Karpas-422 (cell line): ENCODE measurements at places on chromosomes 6 and 20. TPM values are rescaled to one million over a fixed set of nuclear protein-coding genes. Genes with fewer than 3 reads are reported as not detected.

SLC29A1 gene
- total RNA-seq = 26.9 and 29.3 TPM in 2 replicates

MOCS3 gene
- total RNA-seq = 4.8 and 5.5 TPM in 2 replicates

CCM2L gene
- 0.36 and 0.78 TPM in 2 replicates for total RNA-seq

SULF2 gene
- not detected in 2 replicates for total RNA-seq

AKAP7 gene
- not detected in 2 replicates for total RNA-seq

HLA-DMA gene
- 325 and 451 TPM in 2 replicates for total RNA-seq

MRPL14 gene
- 80.1 and 82.9 TPM in 2 replicates for total RNA-seq

GRCh38 chr6:55136916-55137315, 37.4 kb upstream of the HCRTR2 start:
- no peak overlapping the region for H3K4me3 ChIP-seq
- H3K27ac ChIP-seq = no peak overlapping the region
- no peak for DNase-seq
- H3K4me1 ChIP-seq = no peaks in the 10 kb centered on the region

GRCh38 chr20:21505161-21505809, 8.6 kb downstream of the NKX2-2 start:
- H3K27ac ChIP-seq = no peak overlapping the region
- H3K36me3 ChIP-seq = no peaks in the 10 kb centered on the region
- no peaks in the 10 kb centered on the region for H3K27me3 ChIP-seq

DNA sequence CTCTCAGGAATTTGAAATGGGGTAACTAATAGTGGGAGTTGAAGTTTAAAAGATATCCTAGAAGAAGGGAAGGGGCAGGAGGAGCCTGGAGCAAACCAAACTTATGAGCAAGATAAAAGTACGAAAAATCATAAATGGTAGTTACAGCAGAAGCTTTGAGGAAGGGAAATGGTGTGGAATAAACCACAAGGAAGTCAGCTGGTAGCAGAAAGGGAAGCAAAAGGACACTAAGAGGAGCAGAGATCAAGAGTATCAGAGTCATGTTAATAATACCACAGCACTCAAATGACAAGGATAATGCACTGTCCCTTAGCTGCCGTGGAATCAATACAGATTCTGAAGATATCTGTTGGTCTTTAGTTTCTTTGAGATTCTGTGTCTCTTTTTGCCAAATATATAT, 44.9 kb upstream of the CCDC28A start:
- no peak for DNase-seq
- no peaks in the 10 kb centered on the region for H3K27me3 ChIP-seq
- H3K27ac ChIP-seq = no peak overlapping the region
- H3K4me3 ChIP-seq = no peak overlapping the region
- H3K36me3 ChIP-seq = no peaks in the 10 kb centered on the region

DNA sequence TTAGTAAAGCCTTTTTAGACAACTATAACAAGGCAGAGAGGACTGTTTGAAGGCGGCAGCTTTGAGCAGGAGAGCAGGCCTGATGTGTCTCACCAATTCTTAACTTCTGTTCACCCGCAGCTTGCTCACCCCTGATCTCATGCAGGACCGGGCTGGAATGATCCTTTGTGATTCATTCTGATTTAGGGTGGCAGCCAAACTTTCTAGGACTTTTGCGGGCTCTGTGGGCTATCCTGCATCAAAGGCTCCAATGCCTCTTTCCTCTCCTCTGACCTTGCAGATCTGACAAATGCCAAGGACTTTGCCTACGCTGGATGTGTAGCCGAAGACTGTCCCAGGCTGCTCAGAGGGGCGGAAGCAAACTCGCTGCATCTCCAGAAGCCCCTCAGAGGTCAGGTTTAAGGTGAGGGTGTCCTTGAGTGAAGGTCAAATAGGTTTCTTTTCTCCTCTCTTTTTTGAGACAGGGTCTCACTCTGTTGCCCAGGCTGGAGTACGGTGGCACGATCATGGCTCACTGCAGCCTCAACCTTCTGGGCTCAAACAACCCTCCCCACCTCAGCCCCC, 72.3 kb downstream of the VEGFA start:
- H3K4me3 ChIP-seq = no peak overlapping the region
- no peak for DNase-seq
- H3K36me3 ChIP-seq = no peaks in the 10 kb centered on the region
- H3K27me3 ChIP-seq = no peaks in the 10 kb centered on the region
- H3K4me1 ChIP-seq = no peaks in the 10 kb centered on the region

GRCh38 chr6:49541210-49541724, 9.2 kb upstream of the C6orf141 start:
- H3K27ac ChIP-seq = no peak overlapping the region
- H3K27me3 ChIP-seq = no peaks in the 10 kb centered on the region
- DNase-seq = no peak
- no peak overlapping the region for H3K4me3 ChIP-seq
- H3K4me1 ChIP-seq = no peaks in the 10 kb centered on the region

DNA sequence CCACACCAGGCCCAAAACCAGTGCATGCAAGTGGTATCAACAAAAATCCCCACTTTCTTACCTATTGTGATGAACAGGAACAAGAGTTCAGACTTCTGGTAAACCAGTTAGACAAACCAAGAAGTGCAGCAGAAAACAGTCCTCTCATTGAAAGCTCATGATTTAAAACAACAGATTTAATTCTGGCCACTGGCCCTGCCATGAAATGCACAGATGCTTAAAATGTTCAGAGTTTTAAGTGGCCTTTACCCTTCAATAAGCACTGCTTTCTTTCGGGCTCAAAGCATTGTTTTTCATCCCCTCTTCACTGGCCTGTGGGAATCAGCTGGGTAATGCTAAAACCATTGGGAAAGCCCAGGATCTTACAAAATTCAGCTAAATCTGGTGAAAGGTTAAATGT, 102.4 kb upstream of the ISM1 start:
- no peaks in the 10 kb centered on the region for H3K4me1 ChIP-seq
- H3K4me3 ChIP-seq = no peak overlapping the region
- H3K36me3 ChIP-seq = no peaks in the 10 kb centered on the region
- no peaks in the 10 kb centered on the region for H3K27me3 ChIP-seq

GRCh38 chr6:111837641-111838500, 35.4 kb downstream of the FYN start:
- H3K36me3 ChIP-seq = no peaks in the 10 kb centered on the region
- no peaks in the 10 kb centered on the region for H3K27me3 ChIP-seq
- no peak overlapping the region for H3K4me3 ChIP-seq
- H3K4me1 ChIP-seq = peaks cover 55% of the 10 kb centered on the region
- DNase-seq = no peak
- 0 out of 2 replicates have a peak overlapping the region, but pooled peaks have one; percentile 1 for H3K27ac ChIP-seq

- no peaks in the 10 kb centered on the region for H3K27me3 ChIP-seq
- no peak overlapping the region for H3K4me3 ChIP-seq
- H3K27ac ChIP-seq = no peak overlapping the region
These were observed 266.0 kb upstream of the BTBD3 start for GRCh38 chr20:11651647-11652046.

DNA sequence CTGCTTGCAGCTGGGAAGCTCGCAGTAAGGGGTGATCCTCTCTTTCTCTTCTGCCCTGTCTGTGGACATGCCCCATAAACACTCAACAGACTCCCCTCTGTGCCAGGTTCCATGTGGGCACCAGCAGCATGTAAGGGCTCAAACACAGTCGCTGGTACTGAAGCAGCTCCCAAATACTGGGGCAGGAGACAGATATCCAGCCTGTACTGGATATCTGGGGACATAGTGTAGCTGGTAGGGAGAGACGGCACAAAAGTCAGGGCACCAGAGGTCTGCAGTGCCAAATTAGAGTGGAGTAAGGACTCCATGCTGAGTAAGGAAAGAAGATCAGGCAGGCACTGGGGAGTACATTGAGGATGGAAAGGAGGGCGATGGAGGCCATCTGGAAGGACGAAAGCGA, 48.3 kb upstream of the RSPO4 start:
- H3K27ac ChIP-seq = no peak overlapping the region
- no peaks in the 10 kb centered on the region for H3K27me3 ChIP-seq
- no peaks in the 10 kb centered on the region for H3K4me1 ChIP-seq
- no peak for DNase-seq
- no peaks in the 10 kb centered on the region for H3K36me3 ChIP-seq
- no peak overlapping the region for H3K4me3 ChIP-seq

GRCh38 chr20:46063151-46063550, 26.6 kb downstream of the NCOA5 start:
- no peak for DNase-seq
- peaks cover 27% of the 10 kb centered on the region; the same call in 1 of the 2 replicates for H3K36me3 ChIP-seq
- H3K27ac ChIP-seq = no peak overlapping the region
- H3K4me1 ChIP-seq = no peaks in the 10 kb centered on the region
- H3K4me3 ChIP-seq = no peak overlapping the region

DNA sequence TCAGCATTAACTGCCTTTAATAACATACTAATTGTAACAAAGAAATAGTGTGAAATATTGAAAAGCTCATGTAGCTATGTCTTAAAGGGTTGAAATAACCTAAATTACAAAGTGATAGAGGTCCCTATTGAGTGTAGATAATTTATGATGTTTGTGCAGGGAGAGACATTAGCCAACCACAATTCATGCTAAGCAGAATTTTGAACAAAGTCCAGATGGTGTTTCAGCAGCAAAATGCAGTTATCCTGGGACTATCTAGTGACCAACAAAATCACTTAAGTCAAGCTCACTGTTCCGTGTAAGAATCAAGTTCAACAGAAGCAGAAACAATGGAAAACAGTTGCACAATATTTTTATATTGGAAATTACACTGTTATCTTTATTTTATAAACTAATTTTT, 218.5 kb downstream of the SIM1 start:
- no peaks in the 10 kb centered on the region for H3K36me3 ChIP-seq
- H3K27ac ChIP-seq = no peak overlapping the region
- DNase-seq = no peak
- no peak overlapping the region for H3K4me3 ChIP-seq

- H3K27ac ChIP-seq = no peak overlapping the region
- no peaks in the 10 kb centered on the region for H3K36me3 ChIP-seq
- no peak overlapping the region for H3K4me3 ChIP-seq
- no peaks in the 10 kb centered on the region for H3K27me3 ChIP-seq
- no peaks in the 10 kb centered on the region for H3K4me1 ChIP-seq
- no peak for DNase-seq
These were observed 157.9 kb downstream of the DNAH8 start for GRCh38 chr6:38873001-38873400.

DNA sequence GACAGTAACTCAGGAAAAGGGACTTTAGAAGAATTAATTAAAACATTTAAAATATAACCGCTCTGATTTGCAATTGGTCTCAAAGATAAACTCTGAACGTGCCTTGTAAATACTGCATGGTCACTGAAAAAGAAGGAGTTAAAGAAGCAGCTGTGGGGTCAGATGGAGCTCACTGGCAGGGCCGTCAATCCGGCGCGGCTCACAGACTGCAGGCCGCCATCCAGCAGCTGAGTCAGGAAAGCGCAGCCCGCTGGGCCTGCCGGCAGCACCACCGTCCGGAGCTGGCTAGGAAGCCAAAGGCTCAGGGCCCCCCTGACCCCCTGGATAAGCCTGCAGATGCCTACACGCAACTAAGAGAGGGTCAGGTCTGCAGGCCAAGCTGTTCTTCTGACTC, 54.2 kb upstream of the FRMD1 start:
- no peak overlapping the region for H3K4me3 ChIP-seq
